Aortic smooth muscle cell (primary cell): ENCODE measurements at places on chromosomes 5 and 9. TPM values are rescaled to one million over a fixed set of nuclear protein-coding genes. Genes with fewer than 3 reads are reported as not detected.

The FYB1 gene
- total RNA-seq, result 0.26 and 0.75 TPM in 2 replicates

The SIT1 gene
- total RNA-seq, result 0.25 and 0.53 TPM in 2 replicates

The IFNA13 gene
- total RNA-seq, result not detected in 2 replicates

The ADAMTS6 gene
- 23.5 and 35.9 TPM in 2 replicates for total RNA-seq

The TMEM171 gene
- total RNA-seq, result 1.2 and 3.6 TPM in 2 replicates

The FOXD1 gene
- 0.44 and 0.92 TPM in 2 replicates for total RNA-seq

The RANBP6 gene
- 27.2 and 29.2 TPM in 2 replicates for total RNA-seq

The DAPK1 gene
- 28.4 and 35.7 TPM in 2 replicates for total RNA-seq

The PKD2L2 gene
- total RNA-seq, result not detected in 2 replicates

The CCL28 gene
- 1.1 and 1.6 TPM in 2 replicates for total RNA-seq

The CA9 gene
- not detected in 2 replicates for total RNA-seq
